OCI-M1 (cell line): ENCODE measurements at places on chromosomes 5 and 9.

DNA sequence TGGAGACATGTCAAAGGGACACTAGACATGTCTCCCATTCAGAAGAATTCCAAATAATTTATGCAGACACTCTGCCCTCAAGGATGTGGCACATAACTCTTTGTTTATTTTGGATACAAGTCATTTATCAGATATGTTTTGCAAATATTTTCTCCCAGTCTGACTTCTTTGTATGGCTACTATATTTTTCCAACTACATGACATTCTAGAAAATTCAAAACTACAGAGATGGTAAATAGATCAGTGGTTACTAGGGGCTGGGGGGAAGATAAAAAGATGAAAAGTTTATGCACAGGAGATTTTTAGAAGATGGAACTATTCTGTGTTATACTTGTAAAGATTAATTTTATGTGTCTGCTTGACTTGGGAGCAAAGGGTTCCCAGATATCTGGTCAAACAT lies 347.3 kb upstream of the TRPC7 start:
- DNase-seq = no peak

- DNase-seq = peak; percentile 10
Observed at GRCh38 chr9:38713426-38713825, 6.5 kb downstream of the FAM240B start.

DNA sequence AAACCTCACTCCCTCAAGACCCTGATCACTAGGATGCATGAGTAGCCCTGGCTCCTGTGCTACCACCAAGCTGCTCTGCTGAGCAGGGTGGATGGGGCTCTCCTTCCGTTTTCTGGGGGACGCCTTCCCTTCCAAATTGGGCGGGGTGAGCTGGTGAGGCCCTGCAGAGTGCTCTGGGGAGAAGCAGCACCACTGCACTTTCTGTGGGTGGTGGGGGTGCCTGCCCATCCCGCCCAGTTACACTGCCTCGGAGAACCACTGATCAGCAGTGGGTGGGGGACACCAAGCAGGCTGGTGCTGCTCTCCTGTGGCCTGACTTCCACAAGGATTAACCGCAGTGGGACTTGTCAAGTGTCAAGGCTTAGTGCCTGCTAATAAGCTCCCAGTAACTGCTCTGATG lies 19.0 kb downstream of the GFPT2 start:
- DNase-seq = no peak

DNA sequence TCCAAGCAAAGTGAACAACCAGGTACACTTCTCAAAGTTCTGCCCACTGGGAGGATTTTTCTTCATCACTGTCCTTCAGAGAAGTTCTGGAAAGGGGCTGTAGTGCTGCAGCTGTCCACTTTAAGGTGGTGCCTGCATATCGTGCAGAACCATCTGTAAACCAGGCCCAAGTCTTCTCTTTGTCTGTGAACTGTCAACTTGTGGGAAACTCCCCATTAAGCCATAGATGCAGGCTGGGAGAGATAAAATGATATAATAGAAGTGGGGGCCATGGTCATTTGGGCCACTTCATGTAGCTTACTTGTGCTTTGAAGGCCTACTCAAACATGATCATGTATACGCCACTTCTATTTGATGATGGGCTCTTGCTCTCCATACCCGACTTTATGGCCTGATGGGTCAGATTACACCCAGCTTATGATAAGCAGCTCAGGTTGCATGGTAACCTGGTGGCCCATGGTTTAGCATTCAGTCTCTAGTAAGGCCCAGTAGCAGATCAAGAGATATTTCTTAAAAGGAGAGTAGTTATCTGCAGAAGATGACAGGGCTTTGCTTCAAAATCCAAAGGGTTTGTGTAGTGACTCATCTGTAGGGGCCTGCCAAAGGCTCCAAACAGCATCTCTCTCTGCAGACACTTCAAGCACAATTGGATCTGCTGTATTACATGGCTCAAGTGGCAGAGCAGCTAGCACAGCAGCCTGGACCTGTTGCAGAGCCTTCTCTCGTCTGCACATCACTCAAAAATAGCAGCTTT lies 15.7 kb upstream of the BTF3 start:
- DNase-seq = no peak

DNA sequence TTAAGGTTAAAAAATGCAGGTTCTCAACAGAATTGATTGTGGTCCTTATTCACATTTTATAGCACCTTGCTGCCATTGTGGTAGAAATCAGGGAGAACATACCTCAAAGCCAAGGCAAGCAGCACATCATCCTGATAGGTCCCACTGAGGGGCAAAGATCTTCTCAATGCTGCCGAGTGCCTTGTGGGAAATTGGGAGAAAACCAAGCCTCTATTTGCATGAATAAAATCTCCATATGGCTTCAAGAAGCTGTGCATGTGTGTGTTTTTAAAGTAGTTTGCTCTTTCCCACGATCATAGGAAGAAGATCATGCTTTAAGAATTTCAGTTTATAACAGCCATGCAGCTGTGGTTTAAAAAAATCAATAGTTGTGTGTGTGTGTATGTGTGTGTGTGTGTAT lies 216.9 kb upstream of the FBXL7 start:
- no peak for DNase-seq

GRCh38 chr9:98222885-98223691 lies 30.7 kb upstream of the CORO2A start:
- DNase-seq = no peak

GRCh38 chr5:167171056-167171455 lies 1120.4 kb upstream of the WWC1 start:
- no peak for DNase-seq

- DNase-seq = no peak
Observed at GRCh38 chr9:84791643-84792042, 122.1 kb downstream of the NTRK2 start.

GRCh38 chr9:4748612-4749011 lies 7.6 kb upstream of the AK3 start:
- peak; percentile 89 for DNase-seq

- DNase-seq = peak; percentile 75
Observed at GRCh38 chr5:109411627-109412026, 1.9 kb upstream of the PJA2 start.

GRCh38 chr9:111661802-111662521 lies 557 bp downstream of the GNG10 start:
- peak; percentile 43 for DNase-seq

DNA sequence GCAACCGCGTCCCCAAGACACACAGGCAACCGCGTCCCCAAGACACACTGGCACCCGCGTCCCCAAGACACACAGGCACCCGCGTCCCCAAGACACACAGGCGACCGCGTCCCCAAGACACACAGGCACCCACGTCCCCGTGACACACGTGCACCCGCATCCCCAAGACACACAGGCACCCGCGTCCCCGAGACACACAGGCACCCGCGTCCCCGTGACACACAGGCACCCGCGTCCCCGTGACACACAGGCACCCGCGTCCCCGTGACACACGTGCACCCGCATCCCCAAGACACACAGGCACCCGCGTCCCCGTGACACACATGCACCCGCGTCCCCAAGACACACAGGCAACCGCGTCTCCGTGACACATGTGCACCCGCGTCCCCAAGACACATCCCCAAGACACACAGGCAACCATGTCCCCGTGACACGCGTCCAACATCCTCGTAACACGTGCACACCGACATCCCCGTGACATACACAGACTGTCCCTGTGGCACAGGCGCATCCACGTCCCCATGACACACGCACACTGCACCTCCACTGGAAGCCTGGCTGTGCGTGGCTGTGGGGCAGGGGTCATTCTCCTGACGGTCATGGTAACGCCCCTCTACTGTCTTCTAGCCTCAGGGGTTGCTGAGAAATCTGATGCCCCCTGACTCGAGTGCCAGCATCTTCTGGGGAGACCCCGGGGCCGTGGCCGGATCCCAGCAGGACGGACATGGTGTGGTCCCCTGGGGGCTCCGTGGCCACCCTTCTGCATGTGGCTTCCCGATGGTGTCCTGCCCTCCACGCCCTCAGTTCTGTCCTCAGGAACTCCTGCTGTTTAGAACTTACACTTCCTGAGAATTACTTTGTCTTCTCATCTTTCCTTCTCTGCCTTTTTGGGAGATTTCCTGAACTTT lies 24.1 kb downstream of the EXD3 start:
- DNase-seq = no peak

GRCh38 chr9:70399141-70399540 lies 15.3 kb downstream of the KLF9 start:
- DNase-seq = peak; percentile 64
